ENCODE measurements at places on chromosomes 12 and 14.

DNA sequence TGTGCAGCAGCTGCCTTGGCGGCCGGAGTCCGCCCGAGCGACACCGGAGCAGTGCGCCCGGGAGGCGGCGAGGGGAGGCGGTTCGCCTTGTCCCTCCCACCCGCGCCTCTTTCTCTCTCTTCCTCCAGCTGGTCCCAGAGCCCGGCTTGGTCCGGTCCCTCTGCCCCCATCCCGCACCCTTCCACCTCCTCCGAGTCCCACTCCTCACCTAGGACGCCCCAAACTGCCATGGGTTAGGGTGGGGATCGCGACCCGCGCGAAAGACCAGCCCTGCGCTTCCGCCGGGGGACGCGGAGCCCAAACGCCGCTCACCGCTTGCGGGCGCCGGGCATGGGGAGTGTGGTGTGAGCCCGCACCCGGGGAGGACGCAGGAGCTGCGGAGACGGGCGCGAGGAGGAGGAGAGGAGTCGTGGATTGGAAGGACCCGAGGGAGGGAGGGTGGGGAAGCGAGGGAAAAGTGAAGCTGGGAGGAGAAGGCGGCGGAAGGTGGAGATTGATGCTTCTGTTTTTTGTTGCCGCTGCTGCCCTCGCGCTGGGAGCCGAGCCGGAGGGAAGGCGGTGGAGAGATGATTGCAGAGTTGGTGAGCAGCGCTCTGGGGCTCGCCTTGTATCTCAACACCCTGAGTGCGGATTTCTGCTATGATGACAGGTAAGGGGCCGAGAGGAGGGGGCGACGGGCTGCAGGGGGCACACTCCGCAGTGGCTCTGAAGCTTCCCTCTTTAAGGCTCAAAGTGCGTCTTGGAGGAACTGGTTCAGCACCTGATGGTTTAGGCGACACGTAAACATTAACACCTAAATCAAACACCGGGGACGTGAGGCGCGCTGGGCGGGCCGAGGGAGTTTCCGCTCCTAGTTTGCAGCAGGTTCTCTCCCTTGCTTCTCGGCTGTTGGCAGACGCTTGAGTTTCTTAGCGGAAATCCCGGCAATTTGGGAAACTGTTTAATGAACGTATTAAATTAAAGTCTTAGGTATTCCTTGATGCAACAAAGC, 610 bp downstream of the TMTC2 start:
- DNase-seq: no peak

- no peak for DNase-seq
Measured at GRCh38 chr12:124686370-124687173, 119.2 kb upstream of the NCOR2 start.

DNA sequence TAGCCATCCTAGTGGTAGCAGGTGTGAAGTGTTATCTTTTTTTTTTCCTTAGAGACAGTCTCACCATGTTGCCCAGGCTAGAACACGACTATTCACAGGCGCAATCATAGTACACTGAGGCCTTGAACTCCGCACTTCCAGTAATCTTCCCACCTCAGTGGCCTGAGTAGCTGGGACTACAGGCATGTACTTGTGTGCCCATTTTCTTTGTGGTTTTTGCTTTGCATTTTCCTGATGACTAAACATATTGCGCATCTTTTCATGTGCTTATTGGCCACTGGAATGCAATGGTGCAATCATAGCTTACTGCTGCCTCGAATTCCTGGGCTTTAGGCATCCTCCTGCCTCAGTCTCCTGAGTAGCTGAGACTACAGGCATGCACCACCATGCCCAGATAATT, 33.3 kb upstream of the GCH1 start:
- DNase-seq: no peak

DNA sequence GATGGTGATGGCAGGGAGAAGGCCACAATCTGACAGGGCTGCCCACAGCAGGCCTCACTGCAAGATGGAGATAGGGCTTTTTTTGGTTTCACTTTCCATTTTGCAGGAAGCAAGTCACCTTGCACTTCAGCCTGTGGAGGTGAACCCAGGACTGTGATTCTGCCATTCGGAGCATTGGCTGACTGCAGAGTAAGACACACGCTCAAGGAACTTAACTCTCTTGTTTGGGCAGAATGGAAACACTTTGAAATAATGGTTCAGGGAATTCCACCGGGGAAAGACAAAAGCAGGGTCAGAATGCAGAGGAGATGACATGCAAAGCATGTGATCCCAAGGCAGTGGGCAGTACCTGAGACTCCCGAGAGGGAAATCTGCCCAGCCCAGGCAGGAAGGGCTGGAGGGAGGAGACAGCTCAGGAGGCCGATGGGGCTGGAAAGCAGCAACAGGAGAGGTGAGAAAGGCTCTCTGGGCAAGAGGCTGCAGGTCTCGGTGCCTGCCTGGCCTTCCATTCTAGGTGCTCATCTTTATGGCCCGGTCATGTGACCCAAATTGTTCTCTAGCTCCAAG, 58.7 kb upstream of the PRMT8 start:
- no peak for DNase-seq

DNA sequence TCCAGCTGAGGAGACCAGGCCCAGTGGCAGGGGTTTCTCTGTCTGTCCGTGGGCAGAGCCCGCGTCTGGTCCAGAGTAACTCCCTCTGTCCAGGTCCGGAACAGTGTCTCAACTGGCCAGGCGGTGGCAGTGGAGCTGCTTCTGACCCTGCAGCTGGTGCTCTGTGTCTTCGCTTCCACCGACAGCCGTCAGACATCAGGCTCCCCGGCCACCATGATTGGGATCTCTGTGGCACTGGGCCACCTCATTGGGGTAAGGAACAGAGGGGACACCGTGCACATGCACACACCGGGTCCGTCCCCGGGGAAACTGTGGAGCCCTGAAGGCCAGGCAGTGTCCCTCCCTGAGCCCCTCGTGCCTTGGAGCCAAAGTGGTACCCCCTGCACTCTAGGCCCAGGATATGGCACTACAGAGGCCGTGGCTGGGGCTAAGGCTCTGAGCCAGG, 1.5 kb downstream of the AQP6 start:
- DNase-seq: no peak

- no peak for DNase-seq
Measured at GRCh38 chr12:55698241-55698955, 9.3 kb downstream of the ITGA7 start.

- no peak for DNase-seq
Measured at GRCh38 chr12:62375603-62376002, 91.0 kb upstream of the MON2 start.
